IPS DF 6.9 (cell line): ENCODE measurements at places on chromosomes 13 and 19.

DNA sequence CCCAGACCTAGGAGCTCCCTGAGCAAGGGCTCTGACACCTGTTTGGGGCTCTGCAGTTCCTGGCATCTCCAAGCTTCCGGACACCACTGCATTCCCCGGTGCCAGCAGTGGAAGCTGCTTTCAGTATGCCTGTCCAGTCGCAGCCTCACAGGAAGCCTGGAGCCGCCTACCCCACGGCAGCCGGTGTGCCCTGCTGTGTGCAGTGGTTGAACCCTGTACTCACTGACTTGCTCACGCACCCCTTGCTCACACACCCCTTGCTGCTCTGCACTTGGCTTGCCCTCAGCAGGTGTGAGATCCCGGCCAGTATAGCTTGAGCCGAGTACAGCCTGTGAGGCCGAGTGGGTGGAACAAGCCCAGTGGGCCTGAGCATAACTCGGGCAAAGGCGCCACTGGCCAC lies 70.3 kb downstream of the PIBF1 start:
- no peak for DNase-seq

DNA sequence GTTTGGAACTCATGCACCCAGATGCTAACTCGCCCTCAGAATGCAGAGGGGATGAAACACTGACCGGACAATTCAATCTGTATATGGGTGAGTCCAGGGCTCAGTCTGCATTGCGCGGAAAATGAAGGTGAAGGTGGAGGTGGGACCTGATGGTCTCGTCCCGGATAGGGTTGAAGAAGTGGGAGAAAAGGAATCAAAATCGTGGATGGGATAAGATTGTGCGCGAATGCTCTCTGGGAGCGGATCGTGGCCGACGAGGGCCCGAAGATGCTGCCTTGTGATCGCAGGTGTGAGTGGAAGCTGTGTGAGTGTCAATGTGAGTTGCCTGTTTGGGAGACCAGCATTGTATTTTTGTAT lies 594 bp upstream of the ZNF850 start:
- no peak for DNase-seq

DNA sequence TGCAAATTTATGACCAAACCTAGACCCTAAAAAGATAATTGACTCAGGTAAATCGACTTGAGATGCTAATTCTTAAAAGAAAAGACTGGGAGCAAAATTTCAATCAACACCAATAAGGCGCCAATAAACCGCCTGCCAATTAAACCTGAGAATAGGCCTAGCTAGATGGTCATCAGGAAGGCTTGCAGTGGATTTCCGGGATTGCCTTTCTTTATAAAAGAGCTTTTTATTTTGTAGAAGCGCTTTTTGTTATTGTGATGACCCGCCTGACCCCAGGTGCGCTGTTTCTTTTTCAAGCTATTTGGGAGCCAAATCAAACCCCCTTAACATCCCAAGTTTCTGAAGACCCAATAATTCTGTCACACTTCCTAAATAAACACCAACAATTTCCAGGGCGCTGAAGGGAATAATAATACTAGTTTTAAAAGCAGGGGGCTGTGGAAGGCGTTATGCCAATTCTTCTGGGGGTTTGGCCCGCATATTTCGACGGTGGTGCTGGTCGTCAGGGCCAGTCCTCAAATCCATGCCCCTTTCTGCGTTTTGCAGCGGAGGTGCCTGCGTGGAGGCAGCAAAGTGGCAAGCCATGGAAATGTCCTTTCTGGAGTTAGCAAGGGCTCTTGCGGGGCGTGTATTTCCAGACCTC lies 2.9 kb upstream of the ZIC5 start:
- DNase-seq: no peak

- no peak for DNase-seq
Measured at GRCh38 chr13:45064889-45065288, 55.4 kb upstream of the GTF2F2 start.

- no peak for DNase-seq
Measured at GRCh38 chr19:45659096-45659729, 8.8 kb upstream of the GIPR start.
